ENCODE measurements at places on chromosomes 1 and 21.

- DNase-seq, result no peak
These were observed 11.8 kb downstream of the RCC1 start for GRCh38 chr1:28517649-28517999.

- no peak for DNase-seq
These were observed 2.6 kb downstream of the COL16A1 start for GRCh38 chr1:31701091-31701736.

GRCh38 chr1:52590266-52590665 is 11.9 kb upstream of the GPX7 start:
- DNase-seq, result no peak

- no peak for DNase-seq
These were observed 20.1 kb downstream of the PSEN2 start for GRCh38 chr1:226890331-226891108.

DNA sequence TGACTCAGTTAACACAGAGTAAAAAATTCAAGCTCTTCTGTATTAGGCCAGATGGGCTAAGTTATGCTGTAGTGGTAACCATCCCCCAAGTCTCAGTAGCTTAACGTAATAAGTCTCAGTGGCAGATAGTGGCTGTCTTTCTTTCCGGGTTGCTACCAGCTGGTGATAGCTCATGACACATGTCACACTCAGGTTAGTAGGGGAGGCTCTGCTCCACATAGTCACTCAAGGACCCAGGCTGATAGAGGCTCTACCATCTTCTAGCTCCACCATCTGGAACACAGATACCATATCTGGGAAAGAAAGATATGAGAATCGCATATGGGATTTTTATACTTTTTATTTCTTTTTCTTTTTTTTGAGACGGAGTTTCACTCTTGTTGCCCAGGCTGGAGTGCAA is 16.2 kb upstream of the MEF2D start:
- no peak for DNase-seq

GRCh38 chr1:93751377-93752250 is 70.0 kb upstream of the BCAR3 start:
- no peak for DNase-seq

DNA sequence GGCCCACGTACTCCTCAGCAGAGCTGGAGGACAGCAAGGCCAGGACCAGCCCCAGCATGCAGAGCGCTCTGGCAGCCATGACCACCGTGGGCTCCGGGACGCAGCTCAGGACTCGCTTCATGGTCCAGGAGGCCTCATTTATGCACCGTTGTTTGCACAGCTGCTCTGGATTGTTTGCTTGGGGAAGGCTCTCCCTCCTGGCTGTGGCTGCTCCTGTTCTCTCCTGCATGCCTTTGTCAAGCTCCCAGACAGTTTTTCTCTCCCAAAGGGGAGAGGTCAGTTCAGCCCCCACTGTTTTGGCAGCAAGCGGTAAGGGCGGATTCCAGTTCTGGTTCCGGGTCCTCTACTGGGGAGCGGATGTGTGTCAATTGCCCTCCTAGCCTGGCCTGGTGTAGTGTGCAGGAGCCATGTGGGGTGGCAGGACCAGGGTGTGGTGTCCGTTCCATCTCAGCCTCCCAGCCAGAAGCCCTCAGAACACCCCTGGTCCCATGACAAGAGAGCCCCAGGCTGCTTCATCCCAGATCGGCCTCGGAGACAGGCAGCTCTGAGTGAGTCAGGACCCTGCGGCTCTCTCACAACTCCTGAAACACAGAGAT is at the start of gene TFF3:
TFF3 (minus strand) TSS at position 114 of the 596 bp plus-strand sequence; CDS start at position 79, 35 bp downstream.
- no peak for DNase-seq

- no peak for DNase-seq
These were observed 102.9 kb downstream of the SYF2 start for GRCh38 chr1:25129380-25129779.

GRCh38 chr21:43366656-43367055 is 60.3 kb downstream of the SIK1 start:
- DNase-seq, result no peak

DNA sequence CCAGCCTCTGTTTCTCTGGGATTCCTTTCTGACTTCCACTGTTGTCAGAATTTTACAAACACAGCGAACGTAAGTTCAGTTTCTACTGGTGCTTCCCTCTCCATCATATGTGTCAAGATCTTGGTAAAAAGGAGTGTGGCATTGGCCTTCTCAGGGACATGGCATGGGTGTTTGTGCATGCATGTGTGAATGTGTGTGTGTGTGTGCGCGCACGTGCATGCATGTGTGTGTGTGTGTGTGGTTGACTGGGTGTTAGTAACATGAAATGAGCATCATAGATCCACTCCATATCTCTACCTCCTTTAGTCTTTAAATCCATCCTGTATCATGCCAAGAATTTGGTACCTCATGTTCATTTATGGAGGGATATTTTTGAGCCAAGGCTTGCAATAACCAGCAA is 411.3 kb downstream of the NPHP4 start:
- DNase-seq, result no peak

DNA sequence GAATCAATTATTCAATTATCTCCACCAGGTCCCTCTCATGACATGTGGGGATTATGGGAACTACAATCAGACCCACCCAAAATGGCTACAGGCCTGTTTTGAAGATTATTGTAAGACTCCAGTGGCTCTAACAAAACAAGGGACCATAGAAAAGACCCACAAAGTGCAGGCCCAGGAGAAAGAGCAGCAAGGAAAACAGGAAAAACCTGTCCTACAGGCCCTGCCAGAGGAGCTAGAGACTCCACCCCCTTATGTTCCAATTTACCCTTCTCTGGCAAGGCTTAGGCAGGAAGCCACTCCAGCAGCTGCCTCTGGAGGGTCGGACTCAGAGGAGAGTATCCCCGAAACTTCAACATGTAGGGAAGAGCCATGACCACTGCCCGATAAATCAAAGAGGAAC is 96.5 kb downstream of the LIPI start:
- DNase-seq, result no peak

DNA sequence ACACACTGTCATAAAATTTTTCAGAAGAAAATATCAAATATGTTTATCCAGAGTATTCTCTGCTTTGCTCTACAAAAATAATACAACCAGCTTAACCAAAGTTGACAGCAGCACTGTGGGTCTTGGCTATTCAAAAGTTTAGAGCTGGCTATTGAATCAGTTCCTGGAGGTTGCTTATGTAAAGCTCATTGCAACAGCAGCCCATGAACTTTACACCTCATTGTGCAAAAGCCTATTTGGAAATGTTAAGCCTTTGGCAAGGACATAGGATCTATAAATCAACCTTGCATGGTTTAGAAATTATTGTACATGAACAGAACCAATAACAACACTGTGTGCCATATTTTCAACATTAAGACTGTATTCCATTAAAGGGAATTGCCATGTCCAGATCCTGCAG is 714.9 kb downstream of the ADGRL2 start:
- DNase-seq, result no peak

GRCh38 chr1:206662396-206663092 is 22.2 kb upstream of the MAPKAPK2 start:
- DNase-seq, result no peak

DNA sequence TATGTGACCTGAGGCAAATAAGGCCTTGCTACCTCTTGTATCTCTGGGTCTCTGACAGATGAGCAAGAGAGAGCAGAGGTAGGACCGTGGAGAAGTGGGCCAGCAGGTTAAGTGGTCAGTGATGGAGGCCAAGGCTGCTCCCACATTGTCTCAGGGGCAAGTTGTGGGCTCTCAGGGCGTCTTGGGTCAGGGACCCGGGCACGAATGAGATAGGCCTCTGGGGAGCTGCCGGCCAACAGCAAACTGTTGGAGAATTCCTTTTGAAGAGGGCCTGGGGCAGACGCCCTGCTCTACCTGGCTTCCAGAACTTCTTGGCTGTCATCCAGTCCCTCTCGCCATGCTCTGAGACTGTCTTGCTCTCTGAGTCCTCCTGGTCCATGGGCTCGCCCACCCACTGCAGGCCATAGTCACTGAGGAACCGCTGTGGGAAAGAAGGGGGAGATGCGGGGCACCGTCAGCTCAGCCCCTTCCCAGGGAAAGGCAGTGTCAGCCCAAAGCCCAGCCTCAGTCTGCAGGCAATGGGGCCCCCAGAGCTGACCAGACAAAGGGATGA is 12.4 kb downstream of the UBXN11 start:
- no peak for DNase-seq

GRCh38 chr21:46065914-46066551 is 31.9 kb upstream of the COL6A2 start:
- no peak for DNase-seq

- no peak for DNase-seq
These were observed 14.7 kb downstream of the PROX1 start for GRCh38 chr1:214002472-214002871.

DNA sequence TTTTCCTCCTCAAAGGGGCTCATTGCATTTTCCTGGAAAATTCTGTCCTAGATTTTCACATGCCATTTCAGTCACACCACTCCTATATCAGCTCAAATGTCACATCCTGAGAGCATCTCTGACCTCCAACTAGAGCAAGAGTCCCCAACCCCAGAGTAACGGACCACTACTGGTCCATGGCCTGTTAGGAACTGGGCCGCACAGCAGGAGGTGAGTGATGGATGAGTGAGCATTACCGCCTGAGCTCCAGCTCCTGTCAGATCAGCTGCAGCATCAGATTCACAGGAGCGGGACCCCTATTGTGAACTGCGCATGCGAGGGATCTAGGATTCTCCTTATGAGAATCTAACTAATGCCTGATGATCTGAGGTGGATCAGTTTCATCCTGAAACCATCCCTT is 12.7 kb upstream of the RRP15 start:
- no peak for DNase-seq

DNA sequence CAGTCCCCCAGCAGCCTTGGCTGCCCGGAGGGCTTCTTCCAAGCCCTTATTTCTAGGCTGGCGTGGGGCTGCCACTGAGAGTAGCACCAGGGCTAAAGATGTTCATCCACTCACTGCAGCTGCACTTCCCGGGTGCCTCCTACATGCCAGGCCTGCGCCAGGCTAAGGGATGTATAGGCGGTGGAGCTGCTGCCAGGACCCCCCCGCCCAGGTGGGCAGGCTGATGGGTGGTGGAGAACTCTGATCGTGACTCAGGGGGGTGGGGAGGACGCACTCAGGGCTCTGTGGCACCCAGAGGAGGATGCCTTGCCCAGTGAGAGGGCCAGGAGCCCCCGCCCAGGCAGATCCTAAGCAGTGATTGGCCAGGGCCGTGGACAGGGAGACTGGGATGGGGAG is 34.1 kb downstream of the CFAP74 start:
- no peak for DNase-seq

DNA sequence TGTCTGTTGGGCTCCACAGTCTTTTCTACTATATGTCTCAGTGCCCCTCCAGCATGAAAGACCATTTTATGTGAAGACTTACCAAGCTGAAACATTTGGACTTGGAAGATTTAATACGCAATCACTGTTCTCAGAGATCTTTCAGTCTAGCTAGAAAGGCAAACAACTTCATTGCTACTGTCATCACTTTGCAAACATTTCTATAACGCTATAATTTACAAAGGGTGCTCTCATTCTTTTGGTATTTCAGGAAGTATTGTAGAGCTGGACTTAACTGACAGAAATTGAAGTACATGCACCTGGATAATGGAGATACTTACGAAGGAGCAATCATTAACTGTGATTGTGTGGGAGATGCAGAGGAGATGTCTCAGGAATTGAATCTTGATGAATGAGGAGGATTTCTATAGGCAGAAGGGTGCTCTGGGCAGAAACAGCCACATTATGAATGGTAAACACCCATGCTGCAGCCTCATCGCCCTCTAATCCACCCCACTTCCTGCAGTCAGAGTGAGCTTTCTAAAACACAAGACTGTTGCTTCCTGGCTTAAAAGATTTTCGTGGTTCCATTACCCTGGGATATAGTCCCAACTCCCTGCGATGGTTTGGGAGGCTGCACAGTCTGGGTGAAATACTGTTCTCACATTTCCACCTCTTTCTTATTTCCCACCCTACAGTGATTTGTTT is 75.1 kb upstream of the GNG12 start:
- DNase-seq, result no peak

GRCh38 chr1:222465211-222466041 is 82.5 kb downstream of the HHIPL2 start:
- peak; percentile 47 for DNase-seq

Data from stimulated activated CD8-positive, alpha-beta memory T cell treated with anti-CD3 and anti-CD28 coated beads, Interleukin-2, amount 100 ng/mL, for 1 hour (primary cell).